HT-29 (cell line): ENCODE measurements at places on chromosomes 6 and 20. TPM values are rescaled to one million over a fixed set of nuclear protein-coding genes. Genes with fewer than 3 reads are reported as not detected.

The TFAP2C gene
- 0.16 TPM in 1 of 2 replicates, not detected in the other for total RNA-seq

The RAD21L1 gene
- not detected in 2 replicates for total RNA-seq

The ZFP57 gene
- 0.13 TPM in 1 of 2 replicates, not detected in the other for total RNA-seq

The CSTF1 gene
- 44.9 and 49.0 TPM in 2 replicates for total RNA-seq

The C6orf58 gene
- total RNA-seq = not detected in 2 replicates

The PCMTD2 gene
- total RNA-seq = 41.4 and 52.0 TPM in 2 replicates

The SNAP91 gene
- total RNA-seq = not detected in 2 replicates

The DEF6 gene
- total RNA-seq = 2.0 and 3.2 TPM in 2 replicates

The TDRD6 gene
- total RNA-seq = not detected in 2 replicates

The LY6G6D gene
- not detected in 2 replicates for total RNA-seq

The SRSF3 gene
- total RNA-seq = 269 and 285 TPM in 2 replicates

The COL11A2 gene
- total RNA-seq = 0.31 and 0.47 TPM in 2 replicates

The SLC44A4 gene
- 101 and 124 TPM in 2 replicates for total RNA-seq

The RWDD2A gene
- 0.60 and 1.1 TPM in 2 replicates for total RNA-seq

The LAMA4 gene
- total RNA-seq = not detected in 2 replicates

The CST3 gene
- total RNA-seq = 417 and 453 TPM in 2 replicates

The BAG2 gene
- 6.5 and 8.5 TPM in 2 replicates for total RNA-seq

The MDFI gene
- total RNA-seq = 0.36 and 1.5 TPM in 2 replicates

The TUBB2B gene
- total RNA-seq = 1.7 and 2.5 TPM in 2 replicates

The MCHR2 gene
- not detected in 2 replicates for total RNA-seq

The RGS19 gene
- 89.2 and 99.8 TPM in 2 replicates for total RNA-seq

The COMMD7 gene
- 31.1 and 31.5 TPM in 2 replicates for total RNA-seq

The ZNF391 gene
- 0.03 and 0.33 TPM in 2 replicates for total RNA-seq

The GGTLC1 gene
- not detected in 2 replicates for total RNA-seq

The CLIC5 gene
- total RNA-seq = 4.0 and 7.4 TPM in 2 replicates

The CASP8AP2 gene
- total RNA-seq = 6.2 and 6.3 TPM in 2 replicates

The PKHD1 gene
- total RNA-seq = 0.08 and 0.10 TPM in 2 replicates

The ELOVL4 gene
- total RNA-seq = not detected in 2 replicates

The C20orf141 gene
- not detected in 2 replicates for total RNA-seq

The MAP3K5 gene
- 10.9 and 11.8 TPM in 2 replicates for total RNA-seq

The EPPIN gene
- total RNA-seq = not detected in 2 replicates

The RAET1L gene
- total RNA-seq = 1.2 and 1.5 TPM in 2 replicates

The PSORS1C2 gene
- not detected in 2 replicates for total RNA-seq

The CFB gene
- total RNA-seq = 2.0 and 2.6 TPM in 2 replicates

The SLC22A2 gene
- total RNA-seq = 0.63 TPM in 1 of 2 replicates, not detected in the other

The OR2H2 gene
- not detected in 2 replicates for total RNA-seq

The TBP gene
- total RNA-seq = 19.6 and 32.1 TPM in 2 replicates

The SCRT2 gene
- total RNA-seq = not detected in 2 replicates

The RBCK1 gene
- 208 and 221 TPM in 2 replicates for total RNA-seq

The SMLR1 gene
- not detected in 2 replicates for total RNA-seq

The CRISP3 gene
- not detected in 2 replicates for total RNA-seq
